Activated CD8-positive, alpha-beta memory T cell treated with anti-CD3 and anti-CD28 coated beads for 24 hours (primary cell): ENCODE measurements at places on chromosomes 4 and X.

DNA sequence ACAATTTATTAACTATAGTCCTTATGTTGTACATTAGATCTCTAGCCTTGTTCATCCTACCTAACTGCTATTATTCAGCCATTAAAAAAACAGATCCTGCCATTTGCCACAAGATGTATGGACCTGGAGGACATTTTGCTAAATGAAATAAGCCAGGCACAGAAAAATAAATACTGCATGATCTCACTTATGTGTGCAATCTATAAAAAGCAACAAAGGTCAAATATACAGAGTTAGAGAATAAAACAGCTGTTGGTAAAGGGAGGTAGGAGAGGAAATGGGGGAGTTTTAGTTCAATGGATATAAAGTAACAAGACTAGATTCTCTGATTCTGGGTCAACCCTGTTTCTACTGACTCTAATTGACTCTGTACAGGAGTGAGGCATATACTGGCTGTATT is 103.3 kb upstream of the FAM9C start:
- no peak for DNase-seq

GRCh38 chr4:174591243-174592021 is 69.1 kb upstream of the HPGD start:
- no peak for DNase-seq

DNA sequence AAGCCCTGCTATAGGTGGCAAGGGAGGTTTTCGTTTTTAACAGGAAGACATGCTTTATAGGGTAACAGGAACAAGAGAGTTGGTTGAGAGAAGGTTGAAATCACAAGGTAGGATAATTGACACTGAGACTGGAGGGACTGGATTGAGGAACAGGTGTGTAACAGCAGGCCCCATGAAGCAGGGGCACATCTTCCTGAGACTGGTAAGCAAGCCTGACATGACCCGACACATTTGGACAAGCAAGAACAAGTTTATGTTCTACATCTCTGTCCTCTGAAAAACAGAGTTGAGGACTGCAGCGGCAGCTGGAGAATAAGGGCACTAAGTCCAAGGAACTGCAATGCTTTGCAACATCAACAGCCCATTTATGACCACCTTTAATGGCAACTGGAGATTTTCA is 5.2 kb downstream of the RPS4X start:
- no peak for DNase-seq

GRCh38 chrX:39667191-39667590 is 430.6 kb downstream of the BCOR start:
- DNase-seq: no peak

DNA sequence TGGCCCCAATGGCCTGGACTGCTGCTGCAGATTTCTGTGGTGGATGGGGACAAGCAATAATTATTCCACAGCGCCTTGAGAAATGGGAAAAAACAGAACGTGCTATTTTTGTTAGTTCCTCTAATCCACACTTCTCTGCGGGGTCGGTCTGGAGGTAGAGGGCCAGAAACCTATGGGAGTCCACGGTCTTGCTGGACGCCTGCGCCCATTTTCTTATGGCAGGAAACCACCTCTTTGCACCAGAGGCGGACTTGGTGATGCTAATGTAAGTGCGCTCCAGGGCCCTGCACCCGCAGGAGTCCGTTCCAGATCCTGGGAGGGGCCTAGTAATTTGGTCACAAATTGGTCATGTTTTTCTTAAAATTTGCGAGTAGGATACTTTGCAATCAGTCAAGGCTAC is 25.9 kb upstream of the CLDN24 start:
- DNase-seq: no peak

DNA sequence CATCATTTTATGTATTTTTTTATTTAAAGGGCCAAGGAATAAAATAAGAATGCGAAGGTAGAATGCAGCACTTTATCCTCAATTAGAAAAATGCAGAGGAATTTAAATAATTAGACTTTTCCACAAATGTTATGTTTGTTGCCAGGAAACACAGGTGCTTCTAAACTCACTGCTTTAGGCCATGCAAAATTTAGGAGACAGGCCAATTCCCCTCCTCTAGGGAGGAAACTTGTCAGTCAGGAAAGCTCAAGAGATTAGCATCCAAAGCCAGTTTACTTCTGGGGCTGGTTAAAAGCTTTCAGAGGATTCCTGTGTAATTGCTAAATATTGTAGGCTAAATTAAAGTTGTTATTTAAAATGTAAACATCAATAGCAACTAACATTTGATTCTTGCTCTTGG is 124.5 kb downstream of the DMD start:
- no peak for DNase-seq

DNA sequence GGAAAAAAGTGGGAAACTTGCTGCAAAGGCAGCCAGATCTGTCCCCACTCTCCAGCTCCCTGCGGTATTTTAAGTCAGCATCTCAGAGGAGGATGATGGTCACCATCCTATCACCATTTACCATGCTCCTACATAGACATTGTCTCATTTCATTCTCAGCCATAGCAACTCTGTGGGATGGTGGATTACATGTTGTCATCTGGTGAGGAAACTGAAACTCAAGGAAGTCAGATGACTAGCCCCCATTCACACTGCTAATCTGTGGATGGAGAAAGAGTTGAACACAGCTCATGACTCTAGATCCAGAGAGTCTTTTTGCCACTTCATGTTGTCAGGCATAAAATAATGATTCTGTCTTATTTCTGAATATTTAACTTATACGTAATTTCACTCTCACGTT is 323.5 kb downstream of the PTTG2 start:
- DNase-seq: no peak

DNA sequence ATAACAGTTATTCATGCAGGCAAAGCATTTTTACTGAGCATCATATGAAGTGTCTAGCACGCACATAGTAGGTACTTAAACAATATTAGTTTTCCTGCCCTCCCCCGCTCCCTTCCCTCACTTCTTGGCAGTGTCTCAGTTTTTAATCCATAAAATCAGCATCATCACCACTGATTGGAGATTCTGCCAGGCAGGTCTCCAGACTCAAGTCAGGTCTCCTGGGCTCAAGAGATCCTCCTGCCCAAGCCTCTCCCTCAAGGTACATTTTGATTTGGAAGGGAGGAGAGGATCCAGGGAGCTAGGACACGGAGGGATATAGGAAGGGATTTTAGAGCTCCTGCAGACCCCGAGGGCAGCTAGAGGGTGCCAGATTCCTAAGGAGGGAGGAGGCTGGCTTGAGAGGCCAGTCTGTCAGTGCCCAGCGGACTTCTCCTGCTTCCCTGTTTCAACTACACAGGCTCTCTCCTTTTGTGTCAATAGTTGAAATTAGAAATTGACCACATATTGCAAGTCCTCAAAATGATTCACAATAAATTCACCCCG is 4.4 kb upstream of the FAT1 start:
- DNase-seq: no peak

DNA sequence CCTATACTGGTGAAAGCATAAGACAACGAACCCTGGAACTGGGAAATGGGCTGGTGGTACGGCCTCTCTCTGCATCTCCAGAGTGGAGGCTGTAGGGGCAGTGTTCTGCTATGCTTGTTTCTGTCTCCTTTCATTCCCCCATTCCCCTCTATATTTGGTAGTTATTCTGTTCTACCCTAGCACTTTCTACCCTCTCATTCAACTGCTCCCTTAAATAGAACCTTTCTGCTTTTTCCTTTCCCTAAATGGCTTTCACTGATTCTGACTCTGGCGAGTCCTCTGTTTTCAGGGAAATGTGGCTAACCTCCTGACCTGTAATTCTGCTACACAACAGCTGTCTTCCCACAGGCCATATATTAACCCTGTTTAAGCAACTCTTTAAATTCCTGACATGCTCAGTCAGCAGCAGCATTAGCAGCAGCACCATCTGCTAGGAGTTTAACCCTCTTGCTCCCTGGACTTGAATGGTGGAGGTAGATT is 94.2 kb downstream of the CXCL13 start:
- DNase-seq: no peak

DNA sequence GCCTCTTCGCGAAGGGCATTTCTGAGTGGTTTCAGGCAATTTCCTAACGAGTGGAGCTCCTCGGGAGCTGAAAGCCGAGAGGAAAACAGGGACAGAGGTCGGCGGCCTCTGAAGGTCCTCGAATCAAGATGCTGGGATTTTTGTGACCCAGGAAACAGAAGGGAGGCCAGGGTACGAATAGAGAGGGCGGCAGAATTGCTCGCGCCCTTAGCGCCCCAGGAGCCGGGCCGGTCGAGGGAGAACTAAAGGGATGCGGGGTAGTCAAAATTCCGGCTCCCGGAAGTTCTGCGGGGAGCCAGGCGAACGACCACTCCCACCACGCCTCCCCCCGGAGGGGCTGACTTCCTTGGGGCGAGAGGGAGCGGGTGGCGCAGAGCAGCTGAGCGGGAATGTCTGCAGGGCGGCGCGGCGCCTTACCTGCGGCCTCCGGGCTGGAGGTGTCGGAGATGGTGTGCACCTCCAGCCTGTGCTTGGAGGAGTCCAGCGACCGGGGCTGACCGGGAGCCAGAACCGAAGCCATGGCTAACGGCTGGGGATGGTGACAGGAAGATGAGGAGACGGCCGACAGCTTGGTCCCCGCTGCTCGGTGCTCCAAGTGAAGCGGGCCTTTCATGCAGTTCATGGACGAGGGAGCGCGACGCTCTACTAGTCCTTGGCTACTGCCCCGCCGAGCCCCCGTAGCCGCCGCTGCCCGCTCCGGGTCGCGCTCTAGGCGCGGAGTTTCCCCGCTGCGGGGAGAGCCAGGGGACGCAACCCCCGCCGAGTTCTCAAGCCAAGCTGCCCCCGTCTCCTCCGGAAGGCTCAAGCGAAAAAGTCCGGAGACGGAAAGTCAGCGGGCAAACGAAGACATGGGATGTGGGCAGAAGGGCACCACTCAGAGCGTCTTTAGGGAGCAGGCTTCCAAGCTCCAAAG is 782 bp downstream of the PITX2 start:
- no peak for DNase-seq

- DNase-seq: no peak
Measured at GRCh38 chr4:79065262-79065661, 126.0 kb upstream of the PAQR3 start.

DNA sequence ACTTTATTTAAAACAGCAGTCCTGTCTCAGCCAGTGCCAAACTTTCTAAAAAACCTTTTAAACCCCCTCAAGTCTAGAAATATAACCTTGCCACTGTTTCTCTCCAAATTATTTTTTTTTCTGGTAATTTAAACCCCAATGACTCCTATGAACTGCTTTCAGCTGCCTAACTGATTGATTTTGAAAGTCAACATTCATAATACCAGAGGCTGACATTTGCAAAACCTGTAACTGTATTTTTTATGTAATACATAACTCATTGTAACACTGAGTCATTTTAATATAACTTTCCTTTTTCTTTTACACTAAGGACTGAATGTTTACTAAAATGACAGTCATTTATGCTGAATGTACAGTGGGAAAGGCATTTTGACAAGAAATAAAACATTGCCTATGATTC is 19.1 kb upstream of the EGFL6 start:
- DNase-seq: no peak
